Naive thymus-derived CD8-positive, alpha-beta T cell (primary cell): ENCODE measurements at places on chromosomes 3 and 15. TPM values are rescaled to one million over a fixed set of nuclear protein-coding genes. Genes with fewer than 3 reads are reported as not detected.

STRIT1 gene
- total RNA-seq: not detected

TTLL13 gene
- total RNA-seq: 0.71 TPM

SCAMP5 gene
- total RNA-seq: 0.36 TPM

VWA5B2 gene
- 0.41 TPM for total RNA-seq

GRM7 gene
- not detected for total RNA-seq

HCLS1 gene
- total RNA-seq: 340 TPM

EOMES gene
- total RNA-seq: 4.6 TPM
